ENCODE measurements at places on chromosomes 12 and 14.

- DNase-seq: no peak
Observed at GRCh38 chr12:57666897-57667296, 27.0 kb upstream of the OS9 start.

- DNase-seq: no peak
Observed at GRCh38 chr12:43550831-43551271, 1.2 kb downstream of the ADAMTS20 start.

GRCh38 chr12:51108136-51108535 lies 24.7 kb upstream of the CSRNP2 start:
- DNase-seq: no peak

DNA sequence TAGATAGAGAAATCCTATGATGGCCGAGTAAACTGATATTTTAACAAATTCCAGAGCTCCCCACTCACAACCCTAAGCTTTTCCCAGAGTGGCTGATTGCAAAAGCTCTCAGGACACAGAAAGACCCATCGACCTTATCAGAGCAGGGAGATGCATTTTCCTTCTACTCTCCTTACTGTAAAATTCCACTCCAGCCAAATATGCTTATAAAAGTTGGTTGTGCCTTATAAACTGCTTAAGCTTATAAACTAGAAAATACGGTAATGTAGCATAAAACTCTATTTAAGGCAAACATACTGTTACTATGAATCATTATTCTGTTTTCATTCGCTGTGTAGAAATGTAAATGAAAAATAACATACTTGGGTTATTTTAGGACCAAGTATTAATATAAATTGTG lies 41.6 kb upstream of the TRHDE start:
- DNase-seq: no peak

DNA sequence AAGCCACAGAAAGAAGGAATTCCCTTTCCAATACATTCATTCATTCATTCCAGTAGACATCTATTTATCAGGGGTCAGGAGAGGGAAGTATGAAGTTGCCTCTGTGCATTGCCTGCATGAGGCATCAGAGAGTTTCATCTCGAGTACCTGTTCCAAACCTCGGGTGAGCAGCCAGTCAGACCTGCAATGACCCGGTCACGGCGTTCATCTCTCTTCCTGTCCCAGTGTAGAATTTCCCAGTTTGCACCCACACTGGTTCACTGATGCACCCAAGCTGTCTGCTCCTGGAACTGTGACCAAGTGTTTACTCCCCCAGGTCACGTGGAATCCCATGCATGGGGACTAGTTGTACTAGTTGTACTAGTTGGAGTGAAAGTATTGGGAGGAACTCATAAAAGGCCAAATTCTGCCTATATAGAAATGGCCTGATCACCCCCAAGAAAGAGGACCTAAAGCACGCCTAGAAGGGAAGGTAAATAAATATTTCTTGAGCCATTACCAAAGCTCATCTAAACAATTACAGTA lies 22.3 kb upstream of the PRKAB1 start:
- no peak for DNase-seq

DNA sequence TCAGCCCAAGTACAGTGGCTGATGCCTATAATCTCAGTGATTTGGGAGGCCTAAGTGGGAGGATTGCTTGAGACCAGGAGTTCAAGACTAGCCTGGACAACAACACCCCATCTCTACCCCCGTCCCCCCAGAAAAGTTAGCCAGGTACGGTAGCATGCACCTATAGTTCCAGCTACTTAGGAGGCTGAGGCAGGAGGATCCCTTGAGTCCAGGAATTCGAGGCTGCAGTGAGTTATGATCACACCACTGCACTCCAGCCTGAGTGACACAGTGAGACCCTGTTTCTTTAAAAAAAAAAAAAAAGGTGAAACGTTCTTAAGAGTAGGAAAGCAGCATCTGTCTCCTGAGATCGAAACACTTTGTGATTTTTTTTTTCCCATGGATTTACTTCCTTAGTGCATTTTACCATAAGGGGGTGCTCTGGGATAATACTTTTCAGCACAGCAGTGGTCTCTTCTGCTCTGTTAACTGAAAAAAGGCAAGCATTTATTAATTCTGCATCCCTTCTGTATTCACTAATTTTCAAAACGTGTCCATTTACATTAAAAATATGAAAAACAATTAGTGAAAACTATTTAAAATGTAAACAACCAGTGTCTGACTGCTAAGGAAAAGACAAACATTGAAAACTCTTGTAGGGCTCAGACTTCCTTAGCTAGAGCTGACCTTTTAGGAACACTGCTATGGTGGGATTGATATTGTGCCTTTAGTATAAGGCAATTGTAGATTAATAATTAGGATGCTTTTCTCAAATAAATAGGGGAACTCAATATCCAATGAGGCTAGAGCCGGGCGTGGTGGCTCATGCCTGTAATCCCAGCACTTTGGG lies 31.2 kb upstream of the USP44 start:
- DNase-seq: no peak

DNA sequence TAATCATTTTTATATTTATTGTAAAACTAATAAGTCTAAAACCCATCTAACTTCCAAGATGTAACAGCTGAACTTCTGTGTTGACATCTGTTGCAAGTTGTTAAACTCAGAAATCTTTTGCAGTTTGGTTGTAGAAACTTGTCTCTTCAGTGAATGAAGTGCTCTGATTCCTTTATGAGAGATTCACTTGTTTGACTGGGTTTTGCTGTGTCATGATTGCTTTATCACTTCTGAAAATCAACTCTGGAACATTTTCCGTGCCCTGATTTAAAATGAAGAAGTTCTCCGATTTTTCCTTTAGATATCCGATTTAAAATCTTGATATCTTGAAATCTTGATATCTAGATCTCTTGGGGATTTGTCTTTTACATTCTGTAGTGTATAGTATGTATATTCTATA lies 65.1 kb downstream of the DIP2B start:
- DNase-seq: no peak

- no peak for DNase-seq
Observed at GRCh38 chr12:113261847-113262470, 40.7 kb downstream of the TPCN1 start.

GRCh38 chr12:46562625-46563225 lies 190.2 kb upstream of the SLC38A2 start:
- DNase-seq: no peak

GRCh38 chr14:101010293-101010692 lies 106.8 kb upstream of the RTL1 start:
- DNase-seq: no peak

DNA sequence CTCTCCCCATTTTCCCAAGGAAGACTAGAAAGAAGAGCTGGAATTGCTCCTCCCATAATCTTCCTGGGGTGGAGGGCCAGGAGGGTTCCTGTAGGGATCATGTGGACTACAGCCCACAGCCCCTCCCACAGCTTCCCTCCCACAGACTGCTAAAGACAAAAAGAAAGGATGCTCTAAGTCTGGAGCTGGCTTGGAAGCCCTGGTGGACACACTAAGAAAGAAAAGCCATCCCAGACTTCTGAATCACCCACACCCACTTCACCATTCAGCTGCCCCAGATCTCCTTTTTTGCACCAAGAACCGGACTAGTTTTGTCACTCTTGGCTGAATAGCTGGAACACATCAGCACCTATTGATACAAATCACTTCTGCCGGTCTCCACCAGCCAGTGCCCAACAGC lies 56.8 kb upstream of the PLXNC1 start:
- no peak for DNase-seq

- peak; percentile 5 for DNase-seq
Observed at GRCh38 chr14:93619176-93619793, 169.0 kb downstream of the PRIMA1 start.

- no peak for DNase-seq
Observed at GRCh38 chr12:56645201-56645716, 525 bp downstream of the ATP5F1B start.

DNA sequence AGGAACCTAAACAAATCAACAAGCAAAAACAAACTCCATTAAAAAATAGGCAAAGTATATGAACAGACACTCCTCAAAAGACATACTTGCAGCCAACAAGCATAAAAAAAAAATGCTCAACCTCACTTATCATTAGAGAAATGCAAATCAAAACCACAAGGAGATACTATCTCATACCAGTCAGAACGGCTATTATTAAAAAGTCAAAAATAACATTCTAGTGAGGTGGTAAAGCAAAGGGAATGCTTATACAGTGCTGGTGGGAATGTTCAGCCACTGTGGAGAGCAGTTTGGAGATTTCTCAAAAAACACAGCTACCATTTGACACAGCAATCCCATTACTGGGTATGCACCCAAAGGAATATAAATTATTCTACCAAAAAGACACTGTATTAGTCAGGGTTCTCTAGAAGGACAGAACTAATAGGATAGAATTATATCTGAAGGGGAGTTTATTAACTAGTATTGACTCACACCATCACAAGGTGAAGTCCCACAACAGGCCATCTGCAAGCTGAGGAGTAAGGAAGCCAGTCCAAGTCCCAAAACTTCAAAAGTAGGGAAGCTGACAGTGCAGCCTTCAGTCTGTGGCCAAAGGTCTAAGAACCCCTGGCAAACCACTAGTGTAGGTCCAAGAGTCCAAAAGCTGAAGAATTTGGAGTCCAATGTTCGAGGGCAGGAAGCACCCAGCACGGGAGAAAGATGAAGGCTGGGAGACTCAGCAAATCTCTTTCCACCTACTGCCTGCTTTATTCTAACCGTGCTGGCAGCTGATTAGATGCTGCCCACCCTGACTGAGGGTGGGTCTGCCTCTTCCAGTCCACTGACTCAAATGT lies 101.6 kb upstream of the KRAS start:
- DNase-seq: no peak

GRCh38 chr12:10558789-10559188 lies 53.1 kb downstream of the EIF2S3B start:
- no peak for DNase-seq

GRCh38 chr12:88643685-88644084 lies 63.4 kb upstream of the KITLG start:
- DNase-seq: no peak

- DNase-seq: no peak
Observed at GRCh38 chr14:46769292-46769691, 117.7 kb upstream of the RPL10L start.

- DNase-seq: no peak
Observed at GRCh38 chr12:3354586-3354985, 136.4 kb upstream of the PRMT8 start.

- DNase-seq: no peak
Observed at GRCh38 chr14:98085751-98086150, 1186.2 kb downstream of the BCL11B start.

DNA sequence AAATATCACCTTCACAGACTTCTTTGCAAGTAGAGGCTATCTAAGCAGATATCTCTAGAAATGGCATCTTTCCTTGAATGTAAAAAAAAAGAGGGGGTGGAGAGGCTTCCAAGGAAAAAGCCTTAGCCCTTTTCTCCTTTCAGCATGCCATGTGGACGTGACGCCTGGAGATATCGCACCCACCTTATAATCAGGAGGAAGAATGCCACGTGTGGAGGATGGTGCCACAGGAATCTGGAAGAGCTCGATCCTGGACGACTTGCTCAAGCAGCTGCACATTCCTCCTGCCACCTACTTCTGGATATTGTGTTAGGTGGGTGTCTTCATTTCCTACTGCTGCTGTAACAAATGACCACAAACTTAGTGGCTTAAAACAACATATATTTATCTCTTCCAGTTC lies 203.6 kb downstream of the NUAK1 start:
- no peak for DNase-seq

DNA sequence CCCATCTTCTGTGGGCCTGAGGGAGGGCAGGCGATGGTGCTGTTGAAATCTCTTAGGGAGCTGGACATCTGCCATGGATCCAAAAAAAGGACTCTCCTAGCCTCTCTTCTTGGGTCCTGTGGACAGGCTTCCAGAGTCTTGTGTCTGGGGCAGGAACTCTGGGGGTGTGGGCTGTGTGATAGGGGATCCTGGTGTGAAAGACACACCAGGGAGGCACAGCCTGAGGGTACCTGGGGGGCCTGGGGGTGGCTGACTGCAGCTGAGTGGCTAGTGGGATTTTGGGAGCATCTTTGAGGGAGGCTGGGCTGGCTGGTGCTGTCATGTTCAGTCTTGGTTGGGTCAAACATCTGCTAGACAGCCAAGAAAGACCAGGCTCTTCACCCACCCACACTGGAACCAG lies 1.8 kb upstream of the KRT83 start:
- DNase-seq: no peak

GRCh38 chr12:101571105-101571504 lies 23.7 kb upstream of the MYBPC1 start:
- no peak for DNase-seq

GRCh38 chr14:49203676-49204075 lies 382.5 kb downstream of the RPS29 start:
- no peak for DNase-seq

DNA sequence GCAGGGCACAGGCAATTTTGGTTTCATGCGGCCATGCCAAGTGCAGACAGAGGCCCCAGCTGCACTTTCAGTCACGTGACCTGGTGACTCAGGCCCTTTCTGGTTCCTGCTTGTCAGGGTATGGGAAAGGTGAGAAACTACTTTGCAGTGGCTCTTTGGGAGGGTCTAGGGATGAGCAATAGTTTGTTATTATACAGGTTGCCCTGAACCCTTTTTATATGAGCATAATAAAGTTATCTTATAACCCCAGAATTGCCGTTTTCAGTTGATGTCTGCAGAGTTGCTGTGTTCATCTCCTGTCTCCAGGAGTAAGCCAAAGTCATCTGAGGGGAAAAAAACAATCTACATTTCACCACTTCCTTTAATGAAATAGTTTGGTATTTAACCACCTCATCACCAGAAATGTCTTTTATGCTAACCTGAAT lies 30.9 kb upstream of the EMP1 start:
- no peak for DNase-seq

DNA sequence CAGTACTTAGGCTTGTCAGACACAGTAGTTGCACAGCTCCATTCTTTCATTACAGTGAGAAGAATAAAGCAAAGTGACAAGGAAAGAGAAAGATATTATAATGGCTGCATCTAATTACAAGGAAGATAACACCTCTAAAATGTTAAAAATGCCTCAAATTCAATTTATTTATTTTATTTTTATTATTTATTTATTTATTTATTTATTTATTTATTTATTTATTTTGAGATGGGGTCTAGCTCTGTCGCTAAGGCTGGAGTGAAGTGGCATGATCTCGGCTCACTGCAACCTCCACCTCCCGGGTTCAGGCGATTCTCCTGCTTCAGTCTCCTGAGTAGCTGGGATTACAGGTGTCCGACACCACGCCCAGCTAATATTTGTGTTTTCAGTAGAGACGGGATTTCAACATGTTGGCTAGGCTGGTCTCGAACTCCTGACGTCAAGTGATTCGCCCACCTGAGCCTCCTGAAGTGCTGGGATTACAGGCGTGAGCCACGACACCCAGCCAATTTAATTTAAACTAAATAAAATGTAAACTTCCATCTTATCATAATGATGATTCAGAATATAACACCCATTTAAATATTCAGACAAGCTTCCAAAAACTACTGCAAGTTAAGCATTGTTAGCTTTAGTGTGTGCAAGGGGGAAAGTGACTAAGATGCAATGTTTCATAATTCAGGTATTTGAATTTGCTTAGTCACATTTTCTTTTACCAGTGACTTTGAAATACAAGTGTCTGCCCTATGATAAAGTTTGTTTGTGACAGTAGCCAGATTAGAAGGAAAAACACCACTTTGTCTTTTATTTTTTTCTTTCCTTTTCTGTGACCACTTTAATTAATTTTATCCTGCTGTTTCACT lies 2.4 kb upstream of the CFAP54 start:
- DNase-seq: no peak

All from GM12892 (cell line).